ENCODE measurements at places on chromosomes 4 and X. TPM values are rescaled to one million over a fixed set of nuclear protein-coding genes. Genes with fewer than 3 reads are reported as not detected.

- H3K36me3 ChIP-seq, result no peaks in the 10 kb centered on the region
- no peak for DNase-seq
- no peak overlapping the region for H3K4me3 ChIP-seq
- no peak overlapping the region for H3K27ac ChIP-seq
- H3K27me3 ChIP-seq, result no peaks in the 10 kb centered on the region
These were observed 41.5 kb downstream of the DTHD1 start for GRCh38 chr4:36322921-36323354.

GRCh38 chrX:57915680-57916079 is 5.4 kb upstream of the ZXDA start:
- H3K27me3 ChIP-seq, result no peaks in the 10 kb centered on the region
- DNase-seq, result no peak
- H3K4me3 ChIP-seq, result no peak overlapping the region

DNA sequence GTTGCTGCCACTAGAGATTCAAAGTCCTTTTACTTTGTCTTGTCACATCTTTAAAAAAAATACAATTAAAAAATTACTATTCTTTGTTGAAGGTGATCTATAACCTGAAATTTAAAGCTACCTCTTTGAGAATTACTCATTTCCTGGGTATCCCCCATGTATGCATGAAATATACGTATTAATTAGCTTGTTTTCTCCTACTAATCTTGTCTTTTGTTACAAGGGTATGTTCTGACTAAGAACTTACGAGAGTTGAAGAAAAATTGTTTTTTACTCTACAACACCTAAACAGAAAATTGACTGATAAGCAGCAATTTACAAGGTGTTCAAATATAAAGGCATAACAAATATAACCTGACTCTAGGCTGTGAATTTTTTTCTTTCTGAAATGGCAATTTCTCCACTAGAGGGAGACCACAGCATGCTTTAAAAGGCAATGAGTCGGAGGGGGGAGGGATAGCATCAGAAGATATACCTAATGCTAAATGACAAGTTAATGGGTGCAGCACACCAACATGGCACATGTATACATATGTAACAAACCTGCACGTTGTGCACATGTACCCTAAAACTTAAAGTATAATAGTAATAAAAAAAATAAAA is 249.6 kb downstream of the OPHN1 start:
- no peaks in the 10 kb centered on the region for H3K36me3 ChIP-seq
- peaks cover 26% of the 10 kb centered on the region for H3K4me1 ChIP-seq
- no peaks in the 10 kb centered on the region for H3K27me3 ChIP-seq
- no peak overlapping the region for H3K4me3 ChIP-seq
- DNase-seq, result peak; percentile 72

The MMRN1 gene
- total RNA-seq, result 0.73 TPM

GRCh38 chr4:118825799-118826198 is 10.1 kb downstream of the SEC24D start:
- peaks cover 8% of the 10 kb centered on the region for H3K36me3 ChIP-seq
- no peak overlapping the region for H3K27ac ChIP-seq
- no peak overlapping the region for H3K4me3 ChIP-seq
- H3K27me3 ChIP-seq, result no peaks in the 10 kb centered on the region
- H3K4me1 ChIP-seq, result peaks cover 10% of the 10 kb centered on the region

- no peak overlapping the region for H3K27ac ChIP-seq
- H3K4me1 ChIP-seq, result no peaks in the 10 kb centered on the region
- H3K4me3 ChIP-seq, result no peak overlapping the region
- H3K36me3 ChIP-seq, result no peaks in the 10 kb centered on the region
These were observed 7.6 kb upstream of the GUF1 start for GRCh38 chr4:44670506-44671199.

- H3K4me1 ChIP-seq, result no peaks in the 10 kb centered on the region
- no peaks in the 10 kb centered on the region for H3K27me3 ChIP-seq
These were observed 49.3 kb upstream of the SLC7A11 start for GRCh38 chr4:138291431-138291830.

DNA sequence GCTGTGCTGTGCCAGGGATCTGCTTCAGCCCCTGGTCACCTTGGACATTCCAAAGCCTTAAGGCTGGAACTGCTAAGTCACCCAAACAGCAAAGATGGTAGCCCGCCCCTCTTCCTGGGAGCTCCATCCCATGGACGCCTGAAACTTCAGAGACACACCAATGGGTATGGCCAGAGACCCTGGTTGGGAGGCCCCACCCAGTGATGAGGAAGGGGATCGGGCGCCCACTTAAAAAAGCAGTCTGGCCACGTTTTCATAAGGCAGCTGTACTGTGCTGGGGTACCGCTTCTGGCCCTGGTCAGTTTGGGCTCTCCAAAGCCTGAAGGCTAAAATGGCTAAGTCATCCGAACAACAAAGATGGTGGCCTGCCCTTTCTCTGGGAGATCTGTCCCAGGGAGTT is 9.4 kb upstream of the TMSB15C start:
- H3K4me1 ChIP-seq, result no peaks in the 10 kb centered on the region
- H3K27me3 ChIP-seq, result peaks cover 16% of the 10 kb centered on the region
- no peaks in the 10 kb centered on the region for H3K36me3 ChIP-seq
- H3K27ac ChIP-seq, result no peak overlapping the region

- no peak overlapping the region for H3K27ac ChIP-seq
- H3K4me1 ChIP-seq, result no peaks in the 10 kb centered on the region
- no peak overlapping the region for H3K4me3 ChIP-seq
- DNase-seq, result peak; percentile 44
These were observed 338.6 kb downstream of the SPIN4 start for GRCh38 chrX:63012574-63012973.

The THAP9 gene
- 3.3 TPM for total RNA-seq

The MAB21L2 gene
- total RNA-seq, result not detected

All from PC-3 (cell line).